Fibroblast of skin of left biceps (primary cell): ENCODE measurements at places on chromosomes 1 and 21.

DNA sequence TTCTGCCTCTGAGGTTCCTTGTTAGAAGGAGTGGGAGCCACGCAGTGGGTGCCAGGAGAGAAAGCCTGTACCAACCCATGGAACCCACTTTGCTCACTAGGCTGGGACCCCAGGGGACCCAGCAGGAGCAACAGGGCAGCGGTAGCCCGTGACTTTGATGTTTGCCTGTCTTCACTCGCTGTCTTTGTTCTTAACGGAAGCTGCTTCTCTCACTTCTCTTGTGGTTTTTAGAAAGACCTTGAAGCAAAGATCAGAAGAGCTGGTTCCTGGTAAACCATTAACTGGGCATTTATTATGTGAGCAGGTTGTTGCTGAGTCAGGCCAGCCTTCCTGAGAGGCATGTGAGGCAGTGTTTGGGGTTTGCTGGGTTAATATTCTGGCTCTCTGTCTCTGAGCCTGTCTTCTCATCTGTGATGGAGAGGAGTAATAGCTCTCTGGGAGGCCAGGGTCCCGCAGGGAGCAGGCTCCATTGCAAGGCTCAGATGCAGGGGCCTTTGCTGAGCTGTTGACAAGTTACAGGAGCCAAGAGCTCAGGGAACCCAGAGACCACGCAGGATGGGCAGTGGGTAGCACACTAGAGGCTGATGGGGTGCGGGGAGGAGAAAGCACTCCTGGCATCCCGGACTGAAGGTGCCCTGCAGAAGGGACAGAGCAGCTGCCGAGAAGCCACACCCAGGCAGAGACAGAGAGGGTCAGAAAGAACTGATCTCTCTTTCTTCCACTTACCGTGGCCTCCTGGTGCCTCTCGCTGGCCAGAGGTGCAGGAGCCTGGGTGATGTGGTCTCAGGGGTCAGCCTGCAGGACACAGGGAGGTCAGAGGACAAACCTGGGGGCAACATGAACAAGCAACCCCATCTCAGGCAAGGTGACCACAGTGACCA lies 367.5 kb upstream of the C1orf174 start:
- DNase-seq: no peak

DNA sequence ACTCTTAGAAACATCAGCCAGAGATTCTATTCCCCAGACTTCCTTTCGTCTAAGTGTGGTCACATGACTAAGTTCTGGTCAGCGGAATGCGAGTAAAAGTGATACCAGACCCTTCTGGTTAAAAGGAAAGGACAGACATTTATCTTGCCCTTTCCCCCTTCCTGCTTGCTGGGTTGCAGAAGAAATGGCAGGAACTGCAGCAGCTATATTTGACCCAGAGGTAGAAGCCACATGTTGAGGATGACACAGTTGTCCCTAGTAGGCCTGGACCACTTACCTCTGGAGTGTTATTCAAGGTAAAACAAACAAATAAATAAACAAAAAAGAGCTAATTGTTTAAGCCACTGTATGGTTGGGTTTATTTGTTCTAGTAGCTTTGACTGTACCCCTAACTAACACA lies 73.3 kb downstream of the TAS1R2 start:
- DNase-seq: no peak

- no peak for DNase-seq
Observed at GRCh38 chr21:31498985-31499384, 154.9 kb upstream of the TIAM1 start.

- DNase-seq: peak; percentile 90
Observed at GRCh38 chr1:59638231-59638711, 176.5 kb upstream of the HOOK1 start.

DNA sequence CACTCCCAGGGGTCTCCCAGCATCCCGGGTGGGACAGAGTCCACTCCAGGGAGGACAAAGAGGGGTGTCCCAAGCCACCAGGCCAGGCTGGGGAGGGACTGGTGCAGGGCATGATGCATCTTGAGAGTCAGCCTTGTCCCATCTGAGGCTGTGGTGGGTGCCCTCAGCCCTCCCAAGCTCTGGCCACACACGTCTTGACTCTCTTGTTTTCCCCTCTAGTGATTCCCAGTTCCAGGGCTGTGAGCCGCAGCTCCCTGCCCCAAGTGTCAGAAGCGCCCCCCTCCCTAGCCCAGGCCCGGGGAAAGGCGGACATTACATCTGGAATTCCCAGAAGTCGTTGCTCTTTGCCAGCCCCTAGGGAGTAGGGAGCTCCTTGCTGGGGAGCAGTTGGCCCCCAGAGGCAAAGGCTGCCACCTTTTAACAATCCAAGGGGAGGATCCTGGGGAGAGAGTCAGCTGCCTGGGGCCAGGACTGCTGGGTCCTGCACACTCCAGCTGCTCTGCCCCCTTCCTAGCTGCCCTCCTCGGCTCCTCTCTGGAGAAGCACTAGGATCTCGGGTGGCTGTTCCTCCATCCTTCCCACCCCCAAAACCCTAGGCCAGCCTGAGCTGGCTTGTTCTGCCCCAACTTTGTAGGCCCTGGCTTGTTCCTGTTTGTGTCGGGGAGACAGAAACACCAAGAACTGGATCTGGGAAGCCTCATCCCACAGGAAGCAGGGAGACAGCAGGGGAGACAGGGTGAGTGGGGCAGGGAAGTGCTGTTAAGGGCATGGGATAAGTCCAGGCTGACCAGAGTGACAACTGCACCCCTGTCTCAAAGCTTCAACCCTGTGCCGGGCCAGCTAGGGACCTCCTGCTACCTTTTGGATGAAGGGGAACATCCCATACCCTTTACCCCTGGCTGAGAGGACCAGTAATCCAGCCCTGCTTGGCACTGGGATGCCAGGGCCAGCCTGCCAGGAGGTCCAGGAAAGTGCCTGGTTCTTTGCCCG lies 3.2 kb upstream of the PTPN7 start:
- no peak for DNase-seq

DNA sequence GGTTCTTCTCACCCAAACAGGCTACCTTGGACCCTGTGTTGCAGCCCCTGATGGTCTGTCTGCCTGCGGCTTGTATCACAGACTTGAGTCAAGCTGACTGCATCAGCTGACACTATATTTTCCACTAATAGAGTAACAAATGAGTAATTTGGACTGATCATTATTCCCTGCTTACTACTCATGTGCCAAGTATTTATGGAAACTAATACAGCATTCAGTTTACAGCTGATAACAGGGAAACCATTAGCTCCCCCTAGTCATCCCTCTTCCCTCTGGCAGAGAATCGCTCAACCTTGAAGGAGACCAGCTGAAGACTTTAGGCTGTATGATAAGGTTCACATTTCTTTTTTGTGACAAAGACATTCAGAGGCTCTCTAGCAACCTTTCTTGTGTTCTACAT lies 116.6 kb upstream of the SYT6 start:
- no peak for DNase-seq

DNA sequence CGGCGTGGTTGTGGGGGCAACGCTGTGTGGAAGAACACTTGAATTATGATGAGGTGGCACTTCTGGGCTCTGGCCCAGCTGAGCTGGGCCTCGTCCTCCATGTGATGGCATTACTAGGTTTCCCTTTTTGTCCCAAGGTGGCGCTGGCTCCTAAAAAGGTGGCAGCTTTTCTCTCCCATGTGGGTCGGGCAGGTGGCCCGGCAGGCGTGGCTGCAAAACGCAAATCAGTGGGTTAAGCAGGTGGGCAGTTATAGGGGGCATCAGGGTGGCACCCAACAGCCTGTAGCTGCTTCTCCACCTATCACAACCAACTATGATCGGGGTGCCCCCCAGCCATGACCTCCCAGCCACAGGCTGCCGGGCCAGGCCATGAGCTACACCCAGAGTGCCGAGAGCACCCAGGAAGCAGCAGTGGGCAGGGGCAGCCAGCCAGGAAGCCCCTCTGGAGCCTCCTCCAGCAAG lies 59.6 kb downstream of the KCNAB2 start:
- no peak for DNase-seq

GRCh38 chr1:176494436-176494835 lies 31.5 kb downstream of the PAPPA2 start:
- no peak for DNase-seq

DNA sequence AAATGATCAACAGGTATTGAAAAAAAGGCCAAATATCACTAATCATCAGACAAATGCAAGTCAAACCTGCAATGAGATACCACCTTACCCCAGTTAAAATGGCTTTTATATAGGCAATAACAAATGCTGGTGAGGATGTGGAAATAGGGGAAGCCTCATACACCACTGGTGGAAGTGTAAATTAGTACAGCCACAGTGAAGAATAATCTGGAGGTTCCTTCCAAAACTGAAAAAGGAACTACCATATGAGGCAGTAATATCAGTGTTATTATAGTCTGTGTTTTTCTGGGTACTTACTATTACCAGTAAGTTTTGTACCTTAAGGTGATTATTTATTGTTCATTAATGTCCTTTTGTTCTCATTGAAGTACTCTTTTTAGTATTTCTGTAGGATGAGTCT lies 201.3 kb downstream of the MRPL39 start:
- DNase-seq: no peak

DNA sequence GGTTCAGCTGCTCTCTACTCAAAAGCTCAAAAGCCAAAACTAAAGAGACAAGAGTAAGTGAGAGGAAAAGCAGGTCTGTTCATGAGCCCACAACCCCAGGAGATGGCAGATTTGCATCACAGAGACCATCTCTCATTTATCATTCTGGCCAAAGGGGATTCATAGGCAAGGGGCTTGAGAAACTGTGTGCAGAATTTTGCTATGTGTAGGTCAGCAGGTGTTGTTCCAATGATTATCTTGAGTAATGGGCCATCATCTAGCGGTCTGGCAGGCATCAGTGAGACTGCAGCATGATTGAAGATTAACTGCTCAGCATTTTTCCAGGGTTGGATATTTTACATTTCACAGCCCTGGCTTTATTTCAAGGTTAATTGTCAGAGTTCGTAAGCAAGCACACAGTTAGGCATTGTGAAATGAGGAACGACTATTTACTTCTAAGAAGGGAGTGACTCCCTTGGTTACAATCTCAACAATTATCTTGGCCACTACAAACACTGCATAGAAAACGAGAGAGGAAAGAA lies 1204.6 kb upstream of the TMPRSS15 start:
- DNase-seq: no peak

- no peak for DNase-seq
Observed at GRCh38 chr1:6805004-6805416, 19.8 kb downstream of the CAMTA1 start.

DNA sequence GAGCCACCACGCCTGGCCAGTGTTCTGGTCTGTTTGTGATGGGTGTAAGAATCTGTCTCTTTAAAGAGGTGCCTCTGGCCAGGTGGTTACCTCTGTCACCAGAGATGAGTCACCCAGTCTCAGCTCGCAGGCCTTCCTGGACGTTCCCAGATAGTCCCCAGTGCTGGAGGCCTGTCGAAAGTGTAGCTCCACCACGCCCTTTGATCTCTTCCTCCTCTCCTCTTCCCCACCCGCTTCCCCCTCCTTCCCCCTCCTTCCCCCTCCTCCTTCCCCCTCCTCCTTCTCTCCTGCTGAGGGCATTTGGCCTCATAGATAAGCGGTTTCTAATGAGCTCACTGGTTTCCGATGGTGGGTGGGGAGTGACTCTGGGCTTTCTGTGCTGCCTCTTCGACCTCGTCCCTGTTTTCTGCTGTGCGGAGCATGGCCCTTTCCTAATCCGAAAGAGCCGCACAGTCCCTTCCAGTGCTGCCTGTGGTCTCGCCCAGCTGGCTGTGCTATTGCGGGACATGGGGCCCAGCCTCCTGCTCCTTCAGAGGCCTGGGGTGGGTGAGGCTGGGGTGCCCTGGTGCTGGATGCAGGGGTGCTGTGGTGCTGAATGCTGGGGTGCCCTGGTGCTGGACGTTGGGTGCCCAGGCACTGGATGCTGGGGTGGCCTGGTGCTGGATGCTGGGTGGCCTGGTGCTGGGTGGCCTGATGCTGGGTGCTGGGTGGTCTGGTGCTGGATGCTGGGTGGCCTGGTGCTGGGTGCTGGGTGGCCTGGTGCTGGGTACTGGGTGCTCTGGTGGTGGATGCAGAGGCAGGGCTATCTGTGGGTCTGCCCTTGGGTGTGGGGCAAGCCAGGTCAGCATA lies 19.2 kb downstream of the AGPAT3 start:
- DNase-seq: no peak

- no peak for DNase-seq
Observed at GRCh38 chr1:181326348-181326747, 157.0 kb upstream of the CACNA1E start.

- no peak for DNase-seq
Observed at GRCh38 chr1:184691719-184692324, 62.8 kb downstream of the EDEM3 start.

GRCh38 chr21:46128933-46129571 lies 26.3 kb downstream of the FTCD start:
- no peak for DNase-seq

GRCh38 chr1:7590426-7590790 lies 180.7 kb upstream of the VAMP3 start:
- DNase-seq: no peak

GRCh38 chr1:229964281-229964680 lies 102.8 kb upstream of the GALNT2 start:
- no peak for DNase-seq

- DNase-seq: no peak
Observed at GRCh38 chr1:182235952-182236650, 155.5 kb downstream of the GLUL start.

DNA sequence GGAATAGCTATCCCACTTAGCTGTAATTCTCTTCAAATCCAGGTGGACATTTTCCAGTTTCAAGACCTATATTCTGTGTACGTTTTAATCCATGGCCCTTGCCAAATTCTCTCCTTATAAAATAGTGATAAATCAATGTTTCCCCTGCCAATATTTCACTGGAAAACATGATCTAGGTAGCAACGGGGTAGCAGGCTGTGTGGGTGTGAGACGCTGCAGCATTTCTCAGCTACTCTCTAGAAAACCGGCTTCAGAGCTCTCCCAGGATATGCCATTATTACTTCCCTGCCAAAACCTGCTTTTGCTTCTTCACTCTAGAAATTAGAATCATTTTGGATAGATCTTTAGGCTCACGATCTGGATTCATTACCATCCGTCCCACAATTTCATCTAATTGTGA lies 82.1 kb upstream of the SIPA1L2 start:
- DNase-seq: no peak

DNA sequence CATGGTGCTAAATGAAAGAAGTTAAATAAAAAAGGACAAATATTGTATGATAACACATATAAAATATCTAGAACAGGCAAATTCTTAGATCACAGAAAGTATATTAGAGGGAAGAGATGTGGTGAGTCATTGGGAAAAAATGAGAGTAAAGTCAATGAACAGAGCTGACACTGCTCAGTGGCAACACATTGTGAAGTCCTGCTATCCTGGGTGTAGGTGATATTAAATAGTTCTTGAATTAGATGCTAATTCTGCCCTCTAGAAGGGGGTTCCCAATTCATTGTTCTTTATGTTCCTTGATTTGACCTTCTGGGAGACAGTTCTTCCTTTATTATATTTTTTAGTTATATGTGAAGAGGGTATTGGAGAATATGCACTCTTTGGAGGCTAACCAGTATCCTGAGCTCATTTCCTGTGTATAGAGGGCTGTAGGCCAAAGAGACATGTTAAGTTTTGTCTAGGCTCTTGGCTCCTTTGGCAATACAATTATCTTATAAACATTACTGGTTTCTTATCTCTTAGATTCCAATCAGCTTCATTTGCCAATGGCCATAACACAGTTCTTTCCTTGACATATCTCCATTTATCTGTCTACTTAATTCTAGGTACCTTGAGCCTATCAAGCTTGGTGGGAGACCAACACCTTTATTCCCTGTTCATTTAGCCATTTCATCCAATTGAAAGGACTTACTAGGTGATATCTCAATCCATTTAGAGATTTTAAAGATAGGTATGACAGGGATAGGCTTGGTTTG lies 6.6 kb upstream of the SLC35A3 start:
- no peak for DNase-seq

GRCh38 chr1:33482412-33482811 lies 10.0 kb downstream of the ZSCAN20 start:
- DNase-seq: no peak
